ENCODE measurements at places on chromosomes 1 and 21.

DNA sequence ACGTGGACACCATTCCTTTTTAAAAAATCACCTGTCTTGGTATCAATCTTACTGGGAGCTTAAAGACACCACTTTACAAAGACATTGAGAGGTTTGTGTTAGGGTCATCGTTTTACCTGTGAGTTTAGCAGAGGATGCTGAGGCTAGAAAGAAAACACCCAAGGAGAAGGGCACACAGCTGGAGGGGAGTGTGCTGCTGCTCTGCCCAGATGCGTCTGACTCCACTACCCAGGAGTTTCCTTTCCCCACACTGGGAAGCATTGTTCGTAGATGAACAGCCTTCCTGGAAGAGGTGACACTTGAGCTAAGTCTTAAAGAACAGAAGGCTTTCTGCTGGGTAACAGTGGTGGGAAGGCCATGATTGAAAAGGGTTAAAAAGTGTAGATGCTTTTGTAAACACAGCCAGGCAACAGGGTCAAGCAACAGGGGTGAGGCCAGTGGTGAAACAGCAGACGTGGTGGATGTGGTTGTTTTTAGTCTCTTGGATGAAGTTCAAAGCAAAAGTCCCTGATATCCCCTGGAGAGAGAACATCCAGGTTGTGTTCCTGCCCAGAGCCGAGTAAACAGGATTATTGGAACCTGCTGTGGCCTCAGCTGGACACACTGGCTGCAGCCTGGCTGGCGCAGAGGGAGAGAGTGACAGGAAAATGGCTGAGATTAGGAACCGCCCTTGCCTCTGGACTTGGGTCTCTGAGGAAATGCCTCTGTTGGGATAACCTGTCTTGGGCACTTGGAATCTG, 198.6 kb upstream of the JUN start:
- no peak for DNase-seq

DNA sequence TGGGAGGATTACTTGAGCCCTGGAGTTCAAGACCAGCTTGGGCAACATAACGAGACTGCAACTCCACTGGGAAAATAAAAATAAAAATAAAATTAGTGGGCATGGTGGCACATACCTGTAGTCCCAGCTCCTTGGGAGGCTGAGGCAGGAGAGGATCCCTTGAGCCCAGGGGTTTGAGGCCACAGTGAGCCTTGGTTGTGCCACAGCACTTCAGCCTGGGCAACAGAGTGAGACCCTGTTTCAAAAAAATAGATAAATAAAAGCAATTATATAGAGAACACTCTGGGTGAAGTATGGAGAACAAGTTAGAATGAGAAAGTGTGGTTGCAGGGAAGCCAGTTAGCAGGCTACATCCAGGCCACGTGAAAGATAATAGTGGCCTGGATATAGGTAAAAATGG, 25.7 kb downstream of the CXADR start:
- DNase-seq: no peak

DNA sequence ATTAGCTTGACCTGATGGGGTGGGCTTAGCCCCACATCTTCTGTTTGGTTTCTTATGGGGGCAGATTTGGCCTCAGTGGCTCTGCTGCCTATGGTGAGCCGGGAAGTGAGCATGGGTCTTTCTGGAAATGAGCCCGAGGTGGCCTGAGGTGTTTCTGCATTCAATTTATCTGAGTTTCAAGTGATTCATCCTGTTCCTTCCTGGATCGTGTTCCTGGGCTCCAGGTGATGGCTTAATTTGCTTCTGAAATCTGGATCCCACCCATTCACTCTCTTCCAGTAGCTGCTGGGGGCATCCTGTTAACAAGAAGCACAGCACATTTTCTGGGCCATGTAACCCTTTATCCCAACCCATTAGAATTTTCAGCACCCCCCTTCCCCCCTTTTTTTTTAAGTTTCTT, 324.6 kb downstream of the CAMTA1 start:
- no peak for DNase-seq

DNA sequence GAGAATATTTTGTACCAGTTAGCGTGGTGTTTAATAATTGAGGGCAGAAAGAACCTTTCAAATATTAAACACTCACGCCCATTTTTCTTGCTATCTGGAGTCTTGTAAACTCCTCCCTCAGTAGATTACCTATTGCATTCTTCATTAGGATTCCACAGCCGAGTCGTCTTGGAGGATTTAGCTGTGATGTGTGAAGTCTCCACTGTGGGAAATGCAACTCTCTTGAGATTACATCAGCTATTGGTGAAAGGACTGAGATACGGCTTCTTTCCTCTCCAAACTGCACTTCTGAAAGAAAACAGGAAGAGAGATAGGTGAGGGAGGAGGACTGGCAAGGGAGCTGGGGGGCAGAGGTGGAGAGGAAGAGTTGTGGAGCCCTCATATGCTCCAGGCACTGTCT, 36.1 kb downstream of the ACTA1 start:
- no peak for DNase-seq

DNA sequence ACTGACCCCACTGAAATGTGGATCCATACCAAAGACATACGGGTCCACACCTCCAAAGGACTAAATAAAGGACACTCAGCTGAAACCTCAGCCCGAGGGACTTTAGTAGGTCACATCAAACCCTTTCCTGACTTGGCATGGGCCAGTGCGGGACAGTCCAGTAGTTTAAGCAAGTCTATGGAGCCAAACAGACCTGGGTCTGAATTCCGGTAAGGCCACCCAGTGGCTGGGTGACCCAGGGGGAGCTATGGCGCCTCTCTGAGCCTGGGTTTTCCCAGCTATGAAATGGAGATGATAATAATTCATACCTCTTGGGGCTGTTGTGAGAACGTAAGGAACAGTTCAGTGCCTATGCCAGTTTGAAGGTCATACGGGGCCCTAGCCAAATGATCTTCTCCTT, 36.2 kb upstream of the ZBTB40 start:
- DNase-seq: no peak

- DNase-seq: no peak
These were observed at the start of gene RNF223 for GRCh38 chr1:1073743-1074587. Gene RNF223, minus strand, starts transcription at chr1:1074306. Its CDS starts 1,740 bp downstream, at chr1:1072566.

DNA sequence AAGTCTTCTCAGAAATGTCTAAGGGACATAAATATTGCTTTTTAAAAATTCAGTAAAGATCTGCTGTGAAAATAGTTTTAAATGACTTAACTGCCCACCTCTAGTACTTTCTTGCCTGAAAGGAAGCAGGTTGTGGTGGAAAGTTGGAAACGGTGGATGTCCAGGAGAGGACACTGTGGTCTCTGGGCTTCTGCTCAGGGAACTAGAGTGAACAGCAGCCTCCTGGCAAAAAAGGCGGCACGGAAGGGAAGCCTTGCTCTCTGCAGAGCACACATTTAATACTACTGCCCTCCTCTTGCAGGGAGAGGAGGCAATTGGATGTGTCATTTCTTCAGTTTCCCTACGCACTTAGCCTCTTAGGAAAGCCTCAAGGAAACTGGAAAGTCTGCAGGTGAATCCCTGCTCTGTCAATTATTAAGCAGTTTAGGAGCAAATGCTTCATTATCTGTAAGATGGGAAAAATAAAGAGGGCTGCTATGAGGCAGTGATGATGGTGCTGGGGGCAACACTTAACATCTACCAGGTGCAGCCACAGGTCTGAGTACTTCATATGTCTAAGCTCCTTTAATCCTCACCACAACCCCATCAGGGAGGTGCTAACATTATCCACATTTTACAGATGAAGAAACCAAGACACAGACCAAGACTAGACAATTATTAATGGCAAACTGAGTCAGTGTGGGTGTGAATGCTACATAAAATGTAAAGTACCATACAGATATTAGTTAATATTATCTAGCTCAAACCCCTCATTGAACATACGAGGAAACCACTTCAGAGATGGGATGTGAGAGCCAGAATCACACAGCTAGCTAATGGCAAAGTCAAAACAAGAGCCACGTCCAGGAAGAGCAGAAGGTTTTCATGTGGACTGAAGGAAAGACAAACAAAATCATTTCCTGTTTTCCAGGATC, 108.9 kb upstream of the ADAR start:
- DNase-seq: no peak

DNA sequence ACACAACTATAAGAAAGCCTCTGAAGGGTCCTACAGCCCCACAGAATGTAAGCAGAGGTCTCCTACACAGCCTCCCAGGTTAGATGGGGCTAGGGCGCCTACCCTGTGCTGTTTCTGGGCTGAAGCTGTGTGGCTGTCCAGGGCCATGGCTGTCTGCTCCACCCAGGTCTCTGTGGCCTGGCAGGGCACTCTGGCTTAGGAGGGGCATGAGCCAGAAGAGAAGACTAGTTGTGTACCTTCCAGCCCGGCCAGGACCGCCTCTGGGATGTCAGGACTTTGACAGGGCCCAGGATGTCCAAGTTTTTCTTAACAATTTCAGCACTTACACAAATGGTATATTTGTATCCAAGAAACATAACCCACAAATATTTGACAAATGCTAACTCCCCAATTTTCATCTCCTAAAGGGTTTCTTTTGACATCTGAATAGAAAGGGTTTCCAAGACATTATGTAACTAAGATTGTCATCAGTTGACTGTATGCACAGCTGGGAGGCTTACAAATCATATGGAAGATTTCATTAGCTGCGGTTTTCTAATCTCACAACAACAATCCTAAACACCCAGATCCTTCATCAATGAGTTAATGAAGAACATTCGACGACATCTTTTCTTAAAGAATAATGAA, 80.5 kb downstream of the HSF2BP start:
- no peak for DNase-seq

- no peak for DNase-seq
These were observed 346.6 kb upstream of the RUNX1 start for GRCh38 chr21:35395728-35396127.

- no peak for DNase-seq
These were observed 30.9 kb upstream of the ID3 start for GRCh38 chr1:23590058-23590783.

- no peak for DNase-seq
These were observed 22.1 kb downstream of the HYI start for GRCh38 chr1:43431676-43432075.

- DNase-seq: no peak
These were observed 93.8 kb upstream of the GRIK3 start for GRCh38 chr1:37128091-37128490.

DNA sequence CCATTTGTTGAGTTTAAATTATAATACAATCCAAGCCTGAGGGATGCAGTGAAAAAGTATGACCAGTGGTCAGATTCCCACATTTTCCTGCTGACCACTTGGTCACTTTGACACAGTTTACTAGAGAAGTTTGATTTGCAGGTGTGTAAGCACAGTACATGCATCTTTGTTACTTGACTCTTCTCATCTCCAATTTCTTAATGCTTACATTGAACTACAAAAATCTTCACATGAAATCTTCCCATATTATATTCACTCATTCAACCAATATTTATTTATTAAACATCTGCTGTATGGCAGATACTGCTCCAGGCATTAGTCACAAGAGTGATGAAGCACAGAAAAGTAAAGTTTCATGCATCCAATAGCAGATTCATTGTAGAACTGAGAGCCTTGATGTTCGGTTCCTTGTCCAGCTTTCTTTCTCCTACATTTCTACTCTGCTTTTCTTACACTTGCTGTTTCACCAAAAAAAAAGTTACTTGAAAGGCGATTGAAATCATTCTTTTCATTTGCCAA, 211.7 kb downstream of the NFIA start:
- no peak for DNase-seq

DNA sequence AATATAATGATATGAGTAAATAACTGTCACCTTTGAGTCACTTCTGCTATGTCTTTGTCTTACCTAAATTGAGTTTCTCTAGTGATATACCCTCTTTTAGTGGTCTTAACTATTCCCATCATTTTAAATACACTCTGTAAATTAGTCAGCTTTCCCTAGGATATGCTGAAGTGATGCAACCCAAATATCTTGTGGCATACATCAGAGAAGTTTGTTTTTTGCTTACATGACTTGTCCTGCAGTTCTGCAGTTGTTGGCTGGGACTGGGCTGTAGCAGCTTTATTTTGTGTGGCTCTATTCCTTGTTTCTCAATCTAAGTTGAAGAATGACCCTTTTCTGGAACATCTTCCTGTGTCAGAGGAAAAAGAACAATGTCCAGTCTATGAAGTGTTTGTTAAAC, 76.4 kb downstream of the TTC3 start:
- no peak for DNase-seq

DNA sequence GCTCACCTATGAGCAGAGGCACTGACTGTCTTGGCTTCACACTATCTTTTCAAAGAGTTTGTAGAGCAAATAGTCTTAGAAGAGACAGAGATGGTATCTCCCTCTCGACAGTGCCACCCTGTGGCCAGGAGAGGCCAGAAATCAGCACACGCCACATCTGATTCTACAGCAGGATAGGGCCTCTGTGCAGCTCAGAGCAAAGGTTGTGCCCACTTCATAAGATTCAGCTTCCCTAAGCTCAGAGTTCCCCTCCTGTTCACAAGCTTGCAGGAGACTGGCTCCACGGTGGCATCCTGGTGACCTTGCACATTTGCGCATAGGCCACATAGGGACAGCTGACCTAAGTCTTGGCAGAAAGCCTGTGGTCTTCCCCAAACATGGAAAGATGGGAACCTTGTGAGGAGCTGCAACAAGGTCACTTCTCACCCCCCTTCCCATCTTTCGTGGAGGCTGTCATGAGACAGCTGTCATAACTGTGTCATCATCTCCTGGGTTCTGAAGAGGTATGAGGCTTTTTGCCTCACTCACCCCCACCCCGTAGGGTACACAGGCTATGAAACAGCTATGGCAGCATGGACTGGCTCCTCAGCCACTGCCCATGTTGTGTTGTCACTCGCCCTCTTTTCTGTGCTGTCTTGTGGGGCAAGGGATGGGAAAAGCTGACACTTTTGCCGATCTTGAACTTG, 3.0 kb downstream of the ITLN2 start:
- peak; percentile 79 for DNase-seq

DNA sequence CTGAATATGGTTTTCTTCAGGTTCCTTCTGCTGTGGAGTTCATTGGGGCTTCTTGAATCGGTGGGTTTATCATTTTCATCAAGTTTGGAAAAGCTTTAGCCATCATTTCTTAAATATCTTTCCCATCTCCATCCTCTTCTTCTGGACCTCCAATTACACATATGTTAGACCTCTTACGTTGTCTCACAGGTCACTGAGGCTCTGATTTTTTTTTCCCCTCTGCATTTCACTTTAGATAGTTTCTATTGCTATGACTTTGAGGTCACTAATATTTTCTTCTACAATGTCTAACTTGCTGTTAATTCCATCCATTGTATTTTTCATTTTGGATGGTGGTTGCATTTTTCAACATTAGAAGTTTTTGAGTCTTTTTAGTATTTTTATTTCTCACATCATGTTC, 47.3 kb upstream of the CASZ1 start:
- DNase-seq: no peak

GRCh38 chr1:110375490-110375889, 15.3 kb downstream of the SLC16A4 start:
- no peak for DNase-seq
